GM23338 (cell line): ENCODE measurements at places on chromosomes 6 and 20. TPM values are rescaled to one million over a fixed set of nuclear protein-coding genes. Genes with fewer than 3 reads are reported as not detected.

The SNAP91 gene
- total RNA-seq, result 0.83 and 1.5 TPM in 2 replicates

The MYBL2 gene
- 95.3 and 131 TPM in 2 replicates for total RNA-seq

The PRSS35 gene
- 1.2 and 2.1 TPM in 2 replicates for total RNA-seq

The PXDC1 gene
- total RNA-seq, result 1.7 and 1.8 TPM in 2 replicates

GRCh38 chr6:30601436-30601814, 15.6 kb downstream of the PPP1R10 start:
- peaks cover 46% of the 10 kb centered on the region for H3K36me3 ChIP-seq
- no peak overlapping the region for H3K27ac ChIP-seq
- no peak for DNase-seq

DNA sequence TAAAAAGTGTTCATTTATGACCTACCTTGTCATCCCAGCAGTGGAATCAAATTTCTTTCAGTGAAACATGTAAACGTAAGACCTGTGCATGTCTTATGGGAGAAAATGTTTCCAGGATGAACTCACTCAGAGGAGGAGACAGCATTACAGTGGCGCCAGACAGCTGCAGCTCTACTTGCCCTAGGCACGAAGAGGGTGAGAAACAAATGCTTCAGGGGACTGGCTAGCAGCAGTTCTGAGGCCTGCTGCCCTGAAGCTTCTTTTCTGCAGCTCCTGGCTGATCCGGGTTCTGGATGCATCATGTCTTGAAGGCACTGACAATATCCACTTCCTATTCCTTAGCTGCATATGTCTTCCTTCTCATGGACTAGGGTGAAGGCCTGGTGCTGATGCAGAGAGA, 120.2 kb downstream of the QRSL1 start:
- H3K4me1 ChIP-seq, result peaks cover 32% of the 10 kb centered on the region
- no peaks in the 10 kb centered on the region for H3K27me3 ChIP-seq
